ENCODE measurements at places on chromosomes 2 and 18.

GRCh38 chr2:129723277-129724020, 256.0 kb upstream of the RAB6C start:
- no peak for DNase-seq

DNA sequence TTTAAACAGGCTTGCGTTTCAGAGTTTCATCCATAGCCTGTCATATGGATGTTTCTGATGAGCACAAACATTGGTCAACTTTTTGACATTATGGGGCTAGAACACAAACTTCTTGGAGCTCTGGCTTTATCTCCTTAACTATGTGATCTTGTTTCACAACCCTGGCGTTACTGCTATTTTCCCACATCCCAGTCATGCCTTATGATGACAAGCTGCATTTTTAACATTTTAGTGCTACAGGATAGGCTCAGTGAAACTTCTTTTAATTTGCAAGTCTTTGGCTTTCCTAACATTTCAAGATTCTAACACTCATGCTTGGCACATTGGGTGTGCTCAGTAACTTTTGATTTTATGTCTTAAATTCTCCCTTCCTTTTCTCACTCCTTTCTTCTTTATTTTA, 21.0 kb upstream of the PDE1A start:
- DNase-seq: no peak

- DNase-seq: peak; percentile 13
These were observed 38.3 kb upstream of the IL1R1 start for GRCh38 chr2:102103992-102104871.

DNA sequence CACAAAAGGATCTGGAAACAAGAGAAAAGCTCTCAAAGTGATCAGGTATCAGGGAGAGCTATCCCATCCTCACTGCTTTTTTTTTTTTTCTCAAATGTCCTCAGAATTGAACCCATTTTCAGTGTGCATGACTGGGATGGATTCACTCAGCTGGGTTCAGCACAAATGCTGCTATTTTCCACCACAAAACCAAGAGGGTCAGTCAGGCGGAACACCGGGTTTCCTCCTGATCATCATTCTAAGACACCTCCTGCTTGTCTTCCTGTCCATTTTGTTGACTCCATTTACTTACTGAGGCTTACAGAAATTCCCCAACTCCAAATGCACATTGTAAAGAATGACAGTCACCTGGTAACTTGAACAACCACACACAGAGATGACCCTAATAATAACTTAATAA, 39.9 kb downstream of the CYRIA start:
- DNase-seq: no peak
